ENCODE measurements at places on chromosomes 2 and 18.

GRCh38 chr2:170850251-170850650 lies 33.6 kb downstream of the GAD1 start:
- no peak for DNase-seq

GRCh38 chr2:68739595-68740399 lies 5.2 kb downstream of the ARHGAP25 start:
- no peak for DNase-seq

GRCh38 chr18:11767329-11767728 lies 78.3 kb downstream of the GNAL start:
- DNase-seq, result no peak

DNA sequence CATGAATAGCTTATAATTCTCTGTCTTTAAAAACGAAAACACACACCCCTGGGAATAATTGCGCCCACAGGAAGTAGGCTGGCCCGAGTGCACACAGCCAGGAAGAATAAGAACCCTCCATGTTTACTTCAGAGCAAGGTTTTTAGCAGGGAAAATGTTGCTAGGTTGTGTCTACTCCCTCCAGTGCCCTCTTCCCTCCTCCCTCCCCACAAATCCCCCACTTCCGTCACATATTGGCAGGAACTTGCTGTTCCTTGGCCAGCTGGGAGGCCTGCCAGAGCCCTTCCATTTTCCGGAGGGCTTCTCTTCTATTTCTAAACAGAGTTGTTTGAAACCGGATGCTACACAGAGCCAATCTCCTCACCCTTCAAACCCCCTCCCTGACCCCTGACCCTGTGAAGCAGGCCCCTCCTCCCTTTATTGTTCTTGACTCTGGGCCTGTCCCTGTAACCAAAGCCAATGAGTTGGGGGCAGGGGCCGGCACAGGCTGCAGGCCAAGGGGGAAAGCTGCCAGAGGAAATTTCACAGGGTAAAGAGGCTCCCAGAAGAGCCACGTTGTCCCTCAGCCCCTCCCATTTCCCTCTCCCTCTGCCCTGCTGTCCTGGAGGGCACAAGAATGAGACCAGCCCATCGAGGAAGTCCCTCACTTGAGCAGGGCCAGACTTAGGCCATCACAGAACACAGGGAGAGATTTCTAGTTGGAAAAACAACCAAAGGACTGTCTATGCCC lies 49.8 kb upstream of the LGALSL start:
- no peak for DNase-seq

DNA sequence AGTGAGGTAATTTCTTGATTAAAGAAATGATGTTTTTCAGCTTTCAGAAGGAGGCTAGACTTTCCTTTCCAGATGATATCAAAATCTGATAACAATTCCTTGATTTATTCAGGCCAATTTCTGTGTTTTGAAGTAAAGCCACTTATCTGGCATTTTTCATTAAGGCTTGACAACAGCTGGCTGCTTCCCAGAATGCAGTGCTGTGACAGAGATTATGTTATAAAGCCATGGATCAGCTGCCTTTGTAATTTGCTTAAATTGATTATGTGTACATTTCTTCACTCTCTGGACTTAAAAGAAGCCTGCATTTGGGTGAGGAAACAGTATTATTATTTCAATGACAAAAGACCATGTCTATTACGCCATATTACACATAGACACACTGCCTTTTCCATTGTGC lies 136.0 kb downstream of the PLCL1 start:
- no peak for DNase-seq

- no peak for DNase-seq
Measured at GRCh38 chr18:5461041-5461440, 82.8 kb downstream of the EPB41L3 start.

- DNase-seq, result peak; percentile 74
Measured at GRCh38 chr2:97699765-97700444, 13.5 kb upstream of the ZAP70 start.

GRCh38 chr2:101265893-101266499 lies 13.3 kb downstream of the CNOT11 start:
- no peak for DNase-seq

DNA sequence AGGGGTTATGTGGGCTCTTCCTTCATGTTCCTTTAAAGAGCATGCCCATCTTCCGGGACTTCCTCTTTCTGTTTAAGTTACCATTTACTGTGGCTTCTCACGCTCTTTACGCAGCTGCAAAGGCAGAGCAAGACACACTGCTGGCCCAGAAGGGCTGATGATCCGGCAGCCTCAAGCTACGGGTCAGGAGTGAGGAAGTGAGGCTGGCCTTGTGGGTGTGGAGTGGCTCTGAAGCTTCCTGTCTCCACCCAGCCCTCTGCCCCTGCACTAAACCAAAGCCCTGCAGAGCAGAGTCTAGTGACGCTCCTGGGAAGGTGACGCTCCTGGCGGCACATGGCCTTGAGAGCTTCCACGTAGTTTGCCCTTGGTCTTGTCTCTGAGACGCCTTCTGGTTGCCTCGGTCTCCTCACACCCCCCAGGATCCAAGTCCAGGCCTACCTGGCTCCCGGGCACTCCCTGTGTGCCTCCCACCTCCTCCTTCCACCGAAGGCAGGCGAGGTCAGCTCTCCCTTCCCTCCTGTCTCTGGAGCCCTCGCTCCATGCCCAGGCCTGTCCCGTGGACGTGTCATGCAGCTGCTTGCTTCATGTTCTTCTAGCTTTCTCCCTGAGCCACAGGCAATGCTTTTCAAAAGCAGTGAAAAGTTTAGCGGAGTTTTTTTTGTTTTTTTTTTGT lies 50.3 kb downstream of the ARL4C start:
- no peak for DNase-seq

DNA sequence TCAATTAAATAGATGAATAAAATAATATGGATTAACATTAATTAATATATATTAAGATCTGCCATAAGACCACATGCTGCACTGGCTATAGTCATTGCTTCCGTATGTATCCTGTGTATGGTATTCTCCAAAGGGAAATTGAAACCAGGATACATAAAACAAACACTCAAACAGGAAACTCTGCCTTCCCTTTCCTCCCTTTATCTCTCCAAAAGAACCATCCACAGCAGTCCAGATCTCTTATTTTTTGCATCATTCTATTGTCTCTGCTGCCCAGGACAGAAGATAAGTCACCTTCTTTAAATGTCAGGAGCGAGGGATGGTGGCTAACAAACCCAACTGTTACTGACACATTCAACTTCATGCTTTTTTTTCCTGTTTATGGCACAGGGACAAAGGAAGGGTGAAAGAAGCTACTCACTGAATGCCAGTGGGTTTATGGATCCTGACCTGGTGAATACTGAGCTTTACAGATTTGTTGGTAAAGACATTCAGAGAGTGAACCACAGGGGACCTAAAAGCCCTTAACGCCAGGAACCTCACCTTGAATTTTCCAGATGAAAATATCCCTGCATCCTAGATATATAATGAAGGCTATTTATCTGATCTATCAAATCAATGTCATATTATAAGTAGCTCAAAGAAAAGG lies 67.5 kb downstream of the CSRNP3 start:
- DNase-seq, result no peak

- no peak for DNase-seq
Measured at GRCh38 chr2:178506949-178507348, 26.7 kb downstream of the PLEKHA3 start.

DNA sequence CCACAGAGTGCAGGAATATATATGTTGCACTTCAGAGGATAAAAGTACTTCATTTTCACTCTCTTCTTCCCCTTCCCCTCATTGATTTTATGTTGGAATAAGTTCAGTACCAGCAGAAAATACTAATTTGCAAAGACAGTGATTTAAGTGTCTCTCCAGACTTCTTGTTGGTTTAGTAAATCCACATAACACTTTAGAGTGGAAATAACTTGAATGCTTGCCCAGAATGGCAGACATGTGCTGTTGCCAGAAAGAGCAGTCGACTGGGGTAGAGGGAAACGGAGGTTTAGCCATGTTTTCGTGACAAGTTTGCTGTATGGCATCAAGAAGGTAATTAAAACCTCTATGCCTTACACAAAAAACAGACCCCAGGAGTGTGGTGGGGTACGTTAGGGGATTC lies 246.0 kb upstream of the CXCR4 start:
- DNase-seq, result no peak

DNA sequence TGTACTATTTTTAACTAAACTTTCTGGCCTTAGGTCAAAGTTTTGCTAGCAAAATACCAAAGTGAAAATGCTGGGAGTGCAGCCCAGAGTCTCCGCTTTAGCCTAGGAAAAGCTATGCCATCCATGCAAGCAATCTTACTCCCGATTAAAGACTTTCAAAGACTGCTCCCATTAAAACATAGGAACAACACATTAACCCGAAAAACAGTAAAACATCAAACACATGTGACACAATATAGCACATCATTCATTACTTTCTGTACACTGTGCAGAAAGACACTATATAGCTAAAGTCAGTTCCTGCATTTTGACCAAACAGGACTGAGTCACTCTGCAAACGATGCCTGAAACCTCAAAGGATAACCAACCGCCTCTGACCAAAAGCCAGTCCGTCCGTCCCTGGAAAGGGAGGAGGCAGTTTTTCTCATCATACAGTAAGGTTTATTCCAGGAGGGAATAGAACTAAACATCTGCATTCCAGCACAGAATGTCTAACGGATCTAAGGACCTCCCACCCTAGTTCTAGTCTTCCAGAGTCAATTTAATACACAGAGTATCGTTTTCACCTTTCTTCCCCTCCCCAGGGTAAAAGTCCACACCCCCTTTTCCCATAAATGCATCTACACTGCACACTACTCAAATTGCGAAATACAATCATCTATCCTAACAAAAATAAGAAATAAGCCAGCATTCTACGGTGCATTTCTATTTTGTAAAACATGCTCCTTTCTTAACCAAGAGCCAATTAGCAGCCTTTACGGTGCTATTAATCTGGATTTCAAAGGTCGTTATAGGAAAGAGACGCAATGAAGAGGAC lies 1.7 kb downstream of the ROCK2 start:
- DNase-seq, result no peak

All from NCI-H1436 (cell line).